ENCODE measurements at places on chromosomes 11 and 22. TPM values are rescaled to one million over a fixed set of nuclear protein-coding genes. Genes with fewer than 3 reads are reported as not detected.

The DUSP8 gene
- total RNA-seq, result 6.0 TPM

The TTLL8 gene
- total RNA-seq, result not detected

The SLC16A8 gene
- total RNA-seq, result 0.26 TPM

The OR6T1 gene
- total RNA-seq, result not detected

The CKAP5 gene
- total RNA-seq, result 86.4 TPM

The UCP2 gene
- total RNA-seq, result 269 TPM

The USP2 gene
- 4.8 TPM for total RNA-seq

The UBQLNL gene
- total RNA-seq, result 1.4 TPM

The APOL5 gene
- not detected for total RNA-seq

The TRIM51G gene
- not detected for total RNA-seq

The OR8K3 gene
- total RNA-seq, result not detected
